ENCODE measurements at places on chromosomes 12 and 14.

DNA sequence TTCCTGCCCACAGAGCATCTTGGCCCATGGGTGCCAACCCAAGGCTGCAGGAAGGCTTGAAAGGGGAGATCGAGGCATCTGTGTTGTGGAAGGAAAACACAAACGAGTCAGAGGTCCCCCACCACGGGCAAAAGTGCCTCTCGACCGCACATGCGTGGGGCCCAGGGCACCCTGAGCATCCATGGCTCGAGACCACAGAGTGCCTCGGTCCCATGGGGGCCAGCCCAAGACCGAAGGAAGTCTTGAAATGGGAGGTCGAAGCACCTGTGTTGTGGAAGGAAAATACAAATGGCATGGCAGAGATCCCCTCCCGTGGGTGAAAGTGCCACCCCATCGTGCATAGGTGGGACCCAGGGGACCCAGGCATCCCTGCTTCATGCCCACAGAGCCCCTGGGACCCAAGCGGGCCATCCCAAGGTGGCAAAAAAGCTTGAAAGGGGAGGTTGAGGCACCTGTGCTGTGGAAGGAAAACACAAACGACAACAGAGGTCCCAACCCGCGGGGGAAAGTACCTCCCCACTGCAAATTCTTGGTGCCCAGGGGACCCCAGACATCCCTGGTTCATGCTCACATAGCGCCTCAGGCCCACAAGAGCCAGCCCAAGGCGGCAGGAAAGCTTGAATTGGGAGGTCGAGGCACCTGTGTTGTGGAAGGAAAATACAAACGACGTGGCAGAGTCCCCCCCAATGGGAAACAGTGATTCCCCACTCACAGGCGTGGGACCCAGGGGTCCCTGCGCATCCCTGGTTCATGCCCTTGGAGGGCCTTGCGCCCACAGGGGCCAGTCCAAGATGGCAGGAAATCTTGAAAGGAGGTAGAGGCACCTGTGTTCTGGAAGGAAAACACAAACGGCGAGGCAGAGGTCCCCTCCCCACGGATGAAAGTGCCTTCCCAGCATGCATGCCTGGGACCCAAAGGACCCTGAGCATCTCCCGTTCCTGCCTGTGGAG is 373.0 kb downstream of the ALG10 start:
- no peak for DNase-seq

GRCh38 chr14:33647385-33647786 is 303.5 kb downstream of the EGLN3 start:
- DNase-seq = peak; percentile 96

DNA sequence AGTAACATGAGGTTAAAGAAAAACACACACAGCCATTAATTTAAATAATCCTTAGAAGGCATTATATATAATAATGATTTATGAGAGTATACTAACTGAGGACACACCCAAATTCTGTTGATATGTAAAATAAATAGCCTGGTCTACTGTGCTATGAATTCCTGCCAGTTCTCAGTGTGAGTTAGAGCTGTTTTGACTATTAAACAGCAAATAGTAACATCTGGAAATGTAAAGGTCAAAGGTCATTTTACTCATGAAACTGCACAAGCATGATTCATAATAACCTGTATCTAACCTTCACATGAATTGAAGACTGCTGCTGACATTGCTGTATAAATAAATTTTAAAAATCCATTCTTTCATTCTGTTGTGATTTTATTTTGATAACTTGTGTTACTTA is 966.7 kb downstream of the SLC6A15 start:
- DNase-seq = peak; percentile 48

- no peak for DNase-seq
Observed at GRCh38 chr12:123655420-123655819, 15.5 kb upstream of the TCTN2 start.

- no peak for DNase-seq
Observed at GRCh38 chr14:89406941-89407340, 10.1 kb downstream of the FOXN3 start.

GRCh38 chr12:90304231-90304630 is 595.6 kb upstream of the ATP2B1 start:
- DNase-seq = no peak

DNA sequence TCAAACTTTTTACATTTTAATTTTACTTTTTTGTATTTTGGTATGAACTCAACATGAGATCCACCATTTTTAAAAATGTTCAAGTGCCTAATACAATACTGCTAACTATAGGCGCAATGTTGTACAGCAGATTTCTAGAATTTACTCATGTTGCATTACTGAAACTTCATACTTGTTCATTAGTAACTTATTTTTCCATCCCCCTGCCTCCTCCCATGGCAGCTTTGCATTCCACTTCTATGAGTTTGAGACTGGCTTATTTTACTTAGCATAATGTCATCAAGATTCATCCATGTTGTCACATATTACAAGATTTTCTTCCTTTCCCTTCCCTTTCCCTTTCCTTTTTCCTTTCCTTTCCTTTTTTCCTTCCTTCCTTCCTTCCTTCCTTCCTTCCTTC is 825.9 kb downstream of the SLC16A7 start:
- DNase-seq = no peak

DNA sequence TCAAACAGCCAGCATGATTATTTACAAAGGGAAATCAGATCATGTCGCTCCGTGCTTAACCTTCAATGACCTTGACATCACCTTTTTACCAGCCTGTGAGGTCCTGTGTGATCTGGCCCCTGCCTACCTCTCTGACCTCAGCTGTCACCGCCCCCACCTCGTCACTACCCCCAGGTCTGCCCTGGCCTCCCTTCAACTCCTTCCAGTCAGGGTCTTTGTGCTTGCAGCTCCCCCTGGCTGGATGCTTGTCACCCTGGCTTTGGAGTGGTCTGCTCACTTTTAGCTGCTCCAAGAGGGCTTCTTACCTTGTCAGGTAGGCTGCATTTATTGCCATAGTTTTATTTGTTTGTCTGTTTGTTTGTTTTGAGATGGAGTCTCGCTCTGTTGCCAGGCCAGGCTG is 8.2 kb upstream of the MAX start:
- no peak for DNase-seq

DNA sequence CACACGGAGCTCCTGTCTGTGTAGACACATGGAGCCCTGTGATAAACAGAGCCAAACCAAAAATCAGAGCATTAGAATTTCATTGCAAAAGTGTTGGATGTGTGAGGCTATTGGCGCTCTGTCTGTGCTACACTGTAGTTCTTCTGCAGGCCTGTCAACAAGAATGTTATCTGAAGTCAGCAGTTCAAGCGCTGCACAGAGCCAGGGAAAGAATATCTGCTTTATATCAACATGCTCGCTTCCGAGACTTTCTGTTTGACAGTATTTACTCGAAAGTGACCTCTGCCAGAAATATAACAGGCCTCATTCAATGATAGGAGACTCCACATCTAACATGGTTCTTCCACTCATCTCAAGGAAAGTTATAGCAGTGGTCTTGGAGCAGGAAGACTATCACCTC is 118.3 kb downstream of the CCER1 start:
- DNase-seq = no peak
